ENCODE measurements at places on chromosomes 2 and 18.

DNA sequence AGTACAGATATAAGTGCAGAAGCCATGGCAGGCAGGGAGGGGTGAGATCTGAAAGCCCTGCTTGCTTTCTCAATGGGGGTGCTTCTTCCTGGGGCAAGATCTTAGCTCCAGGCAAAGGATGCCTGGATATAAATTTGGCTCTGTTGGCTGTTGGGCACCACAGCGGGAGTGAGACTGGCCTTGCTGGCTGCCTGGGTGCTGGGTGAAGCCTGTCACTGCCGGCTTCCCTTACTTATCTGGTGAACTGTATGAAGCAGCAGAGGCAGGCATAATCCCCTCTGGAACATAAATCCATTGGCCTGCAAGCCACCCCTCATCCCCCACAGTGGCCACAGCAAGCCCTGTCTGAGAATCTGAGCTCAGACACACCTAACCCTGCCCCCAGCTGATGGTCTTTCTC is 27.4 kb upstream of the SP140L start:
- DNase-seq: no peak

- no peak for DNase-seq
Observed at GRCh38 chr2:40030456-40030975, 251.5 kb upstream of the THUMPD2 start.

GRCh38 chr2:42917425-42917927 is 125.1 kb upstream of the HAAO start:
- no peak for DNase-seq

DNA sequence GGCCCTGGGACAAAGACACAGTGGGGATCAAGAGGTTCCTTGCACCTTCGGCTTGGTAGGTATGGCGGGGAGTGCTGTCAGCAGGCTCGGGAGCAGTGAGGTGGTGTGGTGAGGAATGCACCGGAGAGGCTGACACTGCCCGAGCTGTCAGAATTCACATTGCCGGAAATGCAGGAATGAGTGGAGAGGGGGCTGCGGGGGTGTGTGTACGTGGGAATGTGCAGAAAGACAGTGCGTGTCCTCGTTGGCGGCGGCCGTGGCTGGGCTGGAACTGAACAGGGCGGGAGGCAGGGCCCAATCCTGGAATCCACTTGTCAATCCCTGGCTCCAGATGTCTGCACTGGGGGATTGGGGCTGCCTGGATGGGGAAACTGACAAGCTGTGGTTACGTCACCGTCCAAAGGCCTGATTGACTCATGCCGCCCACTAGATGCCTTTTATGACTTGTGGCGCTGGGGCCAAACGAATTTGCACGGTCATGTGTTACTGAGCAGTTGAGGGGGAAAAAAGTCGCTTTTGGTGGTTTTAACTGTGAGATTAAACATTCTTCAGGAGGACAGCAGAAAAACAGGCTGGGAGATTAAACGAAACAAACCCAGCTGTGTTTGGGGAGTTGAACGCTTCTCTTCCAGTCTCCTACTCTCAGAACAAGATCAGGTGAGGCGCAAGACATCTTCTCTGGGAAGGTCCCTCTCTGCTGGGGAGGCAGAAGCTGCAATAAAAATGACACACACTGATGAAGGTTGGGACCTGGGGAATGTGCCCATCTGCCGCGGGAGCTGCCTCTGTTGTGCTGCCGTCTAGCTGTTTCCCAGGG is 189.4 kb upstream of the GLI2 start:
- peak; percentile 89 for DNase-seq

GRCh38 chr2:118548880-118549488 is 298.5 kb downstream of the EN1 start:
- DNase-seq: no peak
